CD4-positive, alpha-beta T cell treated with Interleukin-6 at 100 ng/mL for 8 hours (primary cell): ENCODE measurements at places on chromosomes 6 and 20.

DNA sequence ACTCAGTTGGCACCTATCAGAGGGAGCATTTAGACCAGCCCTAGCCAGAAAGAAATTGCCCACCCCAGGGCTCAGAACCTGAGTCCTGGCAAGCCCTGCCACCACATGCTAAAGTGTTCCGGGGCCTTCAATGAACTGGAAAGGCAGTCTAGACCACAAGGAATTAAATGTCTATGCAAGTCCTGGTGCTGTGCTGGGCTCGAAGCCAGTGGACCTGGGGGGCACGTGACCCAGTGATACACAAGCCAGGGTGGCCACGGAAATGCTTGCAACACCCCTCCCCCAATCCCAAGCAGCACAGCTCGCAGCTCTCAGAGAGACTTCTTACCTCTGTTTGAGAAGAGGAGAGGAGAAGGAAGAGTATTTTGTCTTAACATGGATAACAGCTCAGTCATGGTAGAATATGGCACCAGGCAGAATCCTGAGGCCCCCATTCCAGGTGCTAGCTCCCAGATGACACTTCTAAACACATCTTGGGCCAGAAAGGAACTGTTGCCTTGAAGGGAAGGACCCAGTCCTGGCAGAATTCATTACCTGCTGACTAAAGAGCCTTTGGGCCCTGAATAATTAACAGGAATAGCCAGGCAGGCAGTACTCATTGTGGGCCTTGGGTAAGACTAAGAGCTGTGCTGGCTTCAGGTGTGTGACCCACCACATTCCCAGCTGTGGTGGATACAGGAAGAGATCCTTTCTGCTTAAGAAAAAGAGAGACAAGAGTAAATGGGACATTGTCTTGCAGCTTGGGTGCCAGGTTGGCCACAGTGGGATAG lies 111.3 kb downstream of the BTBD9 start:
- no peak for DNase-seq

- DNase-seq = peak; percentile 19
These were observed 2.8 kb upstream of the PHF20 start for GRCh38 chr20:35768731-35769664.

GRCh38 chr20:62316331-62317166 lies 13.8 kb downstream of the ADRM1 start:
- no peak for DNase-seq

DNA sequence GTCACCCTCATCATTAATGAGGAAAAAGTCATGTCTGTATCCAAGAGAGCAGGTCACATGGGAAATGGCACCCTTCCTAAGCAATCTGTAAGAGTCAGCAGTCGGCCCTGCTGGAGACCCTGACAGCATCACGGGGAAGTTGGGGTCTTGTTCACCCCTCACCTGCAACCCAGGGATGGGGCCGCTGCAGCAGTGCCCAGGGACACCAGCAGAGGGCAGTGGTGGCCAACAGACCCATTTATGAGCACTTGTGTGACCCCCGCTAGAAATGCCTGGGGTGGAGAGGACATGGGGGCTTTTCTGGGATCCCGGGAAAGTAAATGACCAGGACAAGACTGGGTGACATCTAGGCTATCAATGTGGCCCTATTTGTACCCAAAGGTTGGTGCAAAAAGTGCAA lies 35.9 kb downstream of the ANKRD60 start:
- DNase-seq = peak; percentile 14

- DNase-seq = no peak
These were observed 390.5 kb upstream of the HSF2 start for GRCh38 chr6:122009000-122009350.

DNA sequence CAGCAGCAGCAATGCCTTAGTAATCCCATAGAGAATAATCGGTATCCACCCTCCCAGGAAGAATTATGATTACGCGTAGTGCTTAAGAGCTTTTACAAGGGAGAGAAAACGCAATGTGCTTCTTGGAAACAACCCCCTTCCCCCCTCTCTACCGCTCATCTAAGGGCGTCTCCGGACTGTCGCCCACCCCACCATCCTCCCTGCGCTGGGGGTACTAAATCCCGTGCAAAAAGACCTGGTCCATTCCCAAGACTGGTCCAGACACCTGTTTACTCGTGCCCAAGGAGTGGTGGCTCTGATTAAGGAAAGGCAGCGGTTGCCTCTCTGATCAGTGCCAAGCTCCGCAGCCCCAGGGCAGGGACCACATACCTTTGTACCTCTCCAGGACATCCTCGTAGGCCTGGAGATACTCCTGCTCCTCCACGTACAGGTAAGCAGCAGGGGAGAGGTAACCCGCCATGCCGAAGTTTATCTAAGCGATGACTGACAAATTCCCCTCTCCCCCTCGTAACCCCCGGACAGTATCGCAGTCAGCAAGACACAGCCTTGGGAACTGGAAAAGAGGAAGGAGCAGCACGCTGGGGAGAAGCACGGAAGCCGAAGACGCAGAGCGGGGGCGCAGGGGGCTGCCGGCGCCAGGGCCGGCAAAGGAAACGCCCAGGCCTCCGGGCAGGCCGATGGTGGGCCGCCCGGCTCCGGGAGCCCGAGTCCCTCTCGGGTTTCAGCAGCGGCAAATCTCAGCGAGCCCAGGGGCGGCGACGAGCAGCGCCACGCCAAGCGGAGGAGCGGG lies 112.0 kb upstream of the BEND6 start:
- no peak for DNase-seq

DNA sequence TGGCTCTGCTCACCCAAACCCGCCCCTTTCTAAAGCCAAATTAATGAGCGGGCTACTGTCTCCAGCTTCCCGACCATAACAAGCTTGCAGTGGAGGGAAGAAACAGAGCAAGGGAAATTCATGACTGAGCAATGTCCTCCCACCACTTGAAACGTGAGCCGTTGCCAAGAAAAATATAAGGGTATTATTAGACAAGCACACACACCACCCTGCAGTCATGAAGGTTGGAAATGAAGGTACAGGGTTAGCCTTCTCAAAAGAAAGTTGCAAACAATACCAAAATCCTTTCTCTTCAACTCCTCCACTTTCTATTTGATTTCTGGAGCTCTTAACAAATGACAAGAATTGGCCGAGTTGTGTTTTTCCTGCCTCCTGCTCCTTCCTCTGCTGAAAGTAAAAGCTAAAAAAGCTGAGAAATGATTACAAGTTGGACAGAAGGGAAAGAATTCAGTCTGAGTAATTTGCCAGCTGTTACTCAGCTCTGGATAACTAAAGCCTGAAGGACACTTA lies 151.1 kb upstream of the B3GAT2 start:
- no peak for DNase-seq

DNA sequence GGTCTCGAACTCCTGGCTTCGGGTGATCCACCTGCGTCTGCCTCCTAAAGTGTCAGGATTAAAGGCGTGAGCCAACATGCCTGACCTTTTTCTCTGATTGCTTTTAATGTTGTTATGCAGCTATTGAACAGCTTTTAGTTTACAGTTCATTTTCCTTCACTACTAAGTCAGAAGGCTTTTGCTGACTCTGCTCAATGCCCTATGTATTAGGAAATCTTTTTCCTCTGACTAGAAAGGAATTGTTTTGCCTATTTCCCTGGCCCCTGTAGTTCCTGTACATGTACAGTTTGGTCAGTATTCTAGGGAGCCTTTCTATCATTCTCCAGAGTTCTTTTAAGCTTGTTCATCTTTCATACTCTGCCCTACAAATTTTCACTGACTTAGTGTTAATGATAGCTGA lies 280.2 kb downstream of the CDKAL1 start:
- no peak for DNase-seq

- DNase-seq = no peak
These were observed 426.9 kb upstream of the JARID2 start for GRCh38 chr6:14819001-14819400.

GRCh38 chr6:31287619-31288018 lies 15.7 kb upstream of the HLA-C start:
- no peak for DNase-seq

GRCh38 chr6:110395221-110395620 lies 20.2 kb downstream of the DDO start:
- no peak for DNase-seq

GRCh38 chr6:100257793-100258395 lies 206.8 kb downstream of the SIM1 start:
- no peak for DNase-seq

GRCh38 chr6:116450769-116451740 lies 10.1 kb upstream of the CALHM6 start:
- DNase-seq = no peak

GRCh38 chr6:34142061-34142998 lies 3.6 kb downstream of the GRM4 start:
- DNase-seq = no peak

GRCh38 chr6:20119485-20119884 lies 92.8 kb downstream of the MBOAT1 start:
- no peak for DNase-seq
